ENCODE measurements at places on chromosomes 5 and 9. TPM values are rescaled to one million over a fixed set of nuclear protein-coding genes. Genes with fewer than 3 reads are reported as not detected.

Gene THBS4
- 0.42 TPM for total RNA-seq

Gene PHF2
- 12.1 TPM for total RNA-seq

Gene TEK
- total RNA-seq: under 0.01 TPM

Gene HAPLN1
- not detected for total RNA-seq

Gene SLC6A7
- total RNA-seq: not detected

Gene ANKRD31
- total RNA-seq: 0.09 TPM

Gene SLC28A3
- total RNA-seq: 1.6 TPM

Gene TAF11L9
- total RNA-seq: not detected

Gene MED27
- total RNA-seq: 31.2 TPM

Gene GFI1B
- not detected for total RNA-seq

Gene STK10
- total RNA-seq: 12.1 TPM

Gene ACTBL2
- 0.35 TPM for total RNA-seq

Gene ZNF782
- 12.6 TPM for total RNA-seq

Gene KIAA1958
- 0.84 TPM for total RNA-seq

Gene SH3GL2
- total RNA-seq: 0.07 TPM

Gene ZNF454
- total RNA-seq: 1.1 TPM

Gene CCDC180
- 0.49 TPM for total RNA-seq

Gene RNF208
- total RNA-seq: 1.5 TPM

Gene STING1
- total RNA-seq: 45.3 TPM

Gene IL7R
- total RNA-seq: 1.4 TPM

Gene TXN
- 544 TPM for total RNA-seq

Gene TERT
- not detected for total RNA-seq

Gene LHX3
- not detected for total RNA-seq

Gene LPAR1
- total RNA-seq: 22.9 TPM

Gene ZNF462
- 15.4 TPM for total RNA-seq

Gene OR2K2
- total RNA-seq: not detected
